ENCODE measurements at places on chromosomes 7 and 10.

- DNase-seq: no peak
Measured at GRCh38 chr7:157773361-157773760, 436.6 kb downstream of the DNAJB6 start.

- no peak for DNase-seq
Measured at GRCh38 chr7:29556405-29557195, 7.0 kb upstream of the PRR15 start.

DNA sequence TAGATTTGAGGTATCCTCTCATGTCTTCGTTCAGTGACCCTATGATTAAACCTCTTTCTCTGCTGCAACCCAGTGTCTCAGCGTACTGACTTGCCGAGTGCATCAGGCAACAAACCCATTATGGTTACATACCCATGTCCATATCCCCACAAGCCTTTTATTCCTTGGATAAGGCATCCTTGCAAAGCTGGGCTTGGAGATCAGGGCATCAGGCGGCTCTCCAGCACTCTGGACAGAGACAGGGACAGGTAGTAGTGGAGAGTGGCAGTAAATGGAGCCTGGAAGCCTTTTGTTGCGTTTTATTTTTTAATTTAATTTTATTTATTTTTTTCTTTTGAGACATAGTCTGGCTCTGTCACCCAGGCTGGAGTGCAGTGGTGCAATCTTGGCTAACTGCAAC is 32.0 kb upstream of the NPFFR1 start:
- DNase-seq: no peak

- DNase-seq: no peak
Measured at GRCh38 chr7:82655965-82656364, 212.4 kb upstream of the CACNA2D1 start.

DNA sequence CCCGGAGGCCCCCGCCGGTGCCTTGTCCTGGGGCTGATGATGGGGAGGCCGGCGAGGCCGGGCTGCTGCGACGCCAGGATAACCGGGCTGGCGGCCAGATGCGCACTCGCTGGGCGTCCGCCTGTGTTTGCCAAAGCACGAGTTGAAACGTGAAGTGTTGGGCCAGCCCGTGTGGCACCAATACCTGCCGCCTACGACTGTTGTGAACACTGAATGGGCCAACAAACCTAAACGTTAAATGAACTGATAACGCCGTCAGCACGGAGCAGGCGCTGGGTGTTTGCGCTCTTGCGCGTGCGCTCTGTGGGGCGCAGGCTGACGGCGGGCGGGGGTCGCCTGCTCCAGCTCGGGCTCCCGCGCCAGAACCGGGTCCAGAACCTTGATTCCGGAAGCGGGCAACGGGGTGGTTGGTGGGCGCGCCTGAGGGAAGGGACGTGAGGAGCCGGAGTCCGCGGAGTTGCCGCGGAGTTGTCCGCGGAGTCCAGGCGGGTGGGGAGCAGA is 658 bp downstream of the CYP2E1 start:
- no peak for DNase-seq

- DNase-seq: no peak
Measured at GRCh38 chr7:108448584-108449505, 7.4 kb downstream of the NRCAM start.

DNA sequence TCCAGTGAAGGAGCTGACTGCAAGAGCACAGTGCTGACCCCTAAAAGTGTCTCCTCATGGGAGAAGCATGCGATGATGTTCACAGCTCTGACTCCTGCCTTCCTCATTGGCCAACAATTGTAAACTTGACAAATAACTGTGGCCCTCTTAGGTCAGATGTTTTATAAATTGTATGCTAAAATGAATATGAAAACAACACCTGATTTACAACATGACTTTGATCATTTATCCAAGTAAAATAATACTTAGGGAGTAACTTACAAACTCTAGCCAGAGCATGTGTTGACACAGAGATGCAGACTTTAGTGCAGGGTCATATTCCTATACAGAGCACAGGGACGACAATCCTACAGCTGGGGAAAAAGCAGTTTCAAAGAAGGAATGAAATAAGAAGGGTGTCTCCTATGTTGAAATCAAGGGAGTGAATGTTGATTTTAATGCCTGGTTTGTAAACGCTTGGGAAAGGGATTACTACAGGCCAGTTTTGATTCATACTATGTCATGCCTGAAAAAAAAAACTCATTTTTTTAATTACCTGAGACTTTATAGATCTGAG is 391.4 kb upstream of the AKR1E2 start:
- DNase-seq: no peak

- no peak for DNase-seq
Measured at GRCh38 chr7:24842449-24843241, 85.4 kb upstream of the GSDME start.

DNA sequence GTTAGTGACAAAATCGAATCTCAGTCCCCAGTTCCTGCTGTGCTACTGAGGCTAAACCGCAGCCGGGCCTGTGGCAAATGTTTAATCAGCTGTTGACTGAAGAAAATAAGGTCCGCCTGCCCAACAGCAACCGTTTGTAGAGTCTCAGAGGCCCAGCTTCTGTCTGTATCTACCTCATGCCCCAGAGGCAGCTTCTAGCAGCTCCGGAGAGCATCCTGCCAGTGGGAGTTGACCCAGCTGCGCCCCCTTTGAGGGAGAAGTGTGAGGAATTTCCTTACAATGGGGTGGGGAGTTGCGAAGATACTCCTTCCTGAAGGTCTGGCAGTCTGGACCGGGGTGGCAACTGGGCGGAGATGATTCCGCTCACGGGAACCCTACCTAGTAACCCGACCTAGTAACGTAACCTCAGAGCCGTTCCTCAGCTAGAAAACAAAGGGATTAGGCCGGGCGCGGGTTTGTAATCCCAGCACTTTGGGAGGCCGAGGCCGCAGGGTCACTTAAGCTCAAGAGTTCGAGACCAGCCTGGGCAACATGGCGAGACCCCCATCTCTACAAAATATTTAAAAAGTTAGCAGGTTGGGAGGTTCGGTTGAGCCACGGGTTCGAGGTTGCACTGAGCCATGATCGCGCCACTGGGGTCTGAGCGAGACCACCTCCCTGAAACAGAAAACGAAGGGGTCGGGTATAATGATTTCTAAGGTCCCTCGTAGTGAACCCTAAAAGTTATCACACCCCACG is 846 bp upstream of the ZNF775 start:
- DNase-seq: no peak
